ENCODE measurements at places on chromosomes 13 and 19.
A peak's percentile ranks its signal among the peaks of the same experiment; 100 is the strongest.

DNA sequence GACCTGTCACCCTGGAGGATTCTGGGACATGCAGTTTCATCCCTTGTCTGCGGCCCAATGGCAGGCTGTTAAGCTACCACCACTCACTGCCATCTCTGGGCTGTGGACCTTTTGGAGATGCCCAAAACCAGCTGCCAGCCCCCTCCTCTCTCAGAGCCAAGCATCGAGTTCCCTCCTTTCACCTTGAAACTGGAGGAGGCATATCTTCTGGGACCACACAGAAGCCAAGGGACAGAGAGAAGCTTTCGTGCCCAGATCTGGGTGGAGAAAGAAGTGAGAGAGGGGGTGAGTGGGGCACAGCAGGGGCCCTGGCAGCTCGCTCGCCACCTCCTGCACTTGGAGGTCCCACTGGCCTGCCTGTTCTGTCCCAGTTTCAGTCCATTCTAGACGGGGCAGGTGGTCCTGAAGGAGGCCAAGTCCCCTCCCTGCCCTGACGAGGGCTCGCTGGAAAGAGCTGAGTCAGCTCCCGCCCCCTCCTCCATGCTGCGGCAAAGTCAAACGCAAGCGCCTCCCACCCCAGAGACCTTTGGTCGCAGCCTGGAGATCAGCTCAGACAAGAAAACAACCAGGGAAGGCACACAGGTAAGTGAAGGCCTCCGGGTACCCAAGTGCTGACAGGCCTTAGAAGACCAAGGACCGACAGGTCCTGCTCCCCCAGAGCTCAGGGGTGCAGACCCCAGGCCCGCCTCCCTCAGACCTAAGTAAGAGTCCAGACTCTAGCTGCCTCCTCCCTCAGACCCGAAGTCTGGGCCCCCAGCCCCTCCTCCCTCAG is 3.8 kb downstream of the BCAT2 start:
- peak; percentile 28 for DNase-seq

- no peak for DNase-seq
Measured at GRCh38 chr19:22532388-22533300, 101.5 kb upstream of the ZNF492 start.

DNA sequence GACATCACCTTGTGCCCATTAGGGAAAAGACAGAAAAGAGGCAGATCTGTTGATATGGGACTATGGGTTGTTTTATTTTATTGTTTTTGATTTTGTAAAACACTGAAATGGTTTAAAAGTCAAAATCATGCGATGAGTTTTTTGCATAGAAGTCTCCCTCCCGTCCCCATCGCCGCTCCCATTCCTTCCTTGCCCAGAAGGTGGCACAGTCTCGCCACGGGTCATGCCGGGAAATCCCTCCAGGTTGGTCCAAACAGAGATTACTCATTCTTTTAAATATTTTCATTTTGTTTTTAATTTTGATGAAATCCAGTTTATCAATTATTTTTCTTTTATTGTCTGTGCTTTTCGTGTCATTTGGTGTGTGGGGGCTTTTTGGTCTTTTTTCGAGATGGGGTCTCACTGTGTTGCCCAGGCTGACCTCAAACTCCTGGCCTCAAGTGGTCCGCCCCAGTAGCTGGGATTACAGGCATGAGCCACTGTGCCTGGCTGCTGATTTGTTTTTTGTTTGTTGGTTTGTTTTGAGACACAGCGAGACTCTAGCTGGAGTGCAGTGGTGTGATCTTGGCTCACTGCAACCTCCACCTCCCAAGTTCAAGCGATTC is 9.2 kb downstream of the PGPEP1 start:
- no peak for DNase-seq

- DNase-seq: no peak
Measured at GRCh38 chr13:28753208-28753892, 34.6 kb upstream of the SLC46A3 start.

DNA sequence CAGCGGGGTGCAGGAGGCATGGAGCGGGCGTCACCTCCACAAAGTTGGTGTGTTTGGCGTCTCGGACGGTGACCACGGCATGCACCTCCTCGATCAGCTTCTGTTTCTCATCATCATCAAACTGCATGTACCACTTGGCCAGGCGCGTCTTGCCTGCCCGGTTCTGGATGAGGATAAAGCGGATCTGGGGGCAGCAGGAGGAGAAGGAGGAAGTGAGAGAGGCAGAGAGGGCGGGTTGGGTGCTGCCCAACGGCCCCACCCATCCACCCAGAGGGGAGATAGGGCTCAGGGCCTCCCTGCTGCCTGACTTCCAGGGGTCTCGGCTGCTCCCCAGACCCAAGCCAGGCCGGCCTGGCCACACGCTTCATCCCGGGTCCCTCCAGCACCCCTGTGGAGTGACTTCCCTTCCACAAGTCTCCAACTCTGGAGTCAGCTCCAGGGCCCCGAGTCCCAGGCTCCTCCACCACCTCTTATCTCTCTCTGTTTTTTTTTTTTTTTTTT is 4.6 kb downstream of the AP2S1 start:
- DNase-seq: no peak
